Esophagus squamous epithelium (tissue), 5 donors: ENCODE measurements at places on chromosomes 5 and 9.

DNA sequence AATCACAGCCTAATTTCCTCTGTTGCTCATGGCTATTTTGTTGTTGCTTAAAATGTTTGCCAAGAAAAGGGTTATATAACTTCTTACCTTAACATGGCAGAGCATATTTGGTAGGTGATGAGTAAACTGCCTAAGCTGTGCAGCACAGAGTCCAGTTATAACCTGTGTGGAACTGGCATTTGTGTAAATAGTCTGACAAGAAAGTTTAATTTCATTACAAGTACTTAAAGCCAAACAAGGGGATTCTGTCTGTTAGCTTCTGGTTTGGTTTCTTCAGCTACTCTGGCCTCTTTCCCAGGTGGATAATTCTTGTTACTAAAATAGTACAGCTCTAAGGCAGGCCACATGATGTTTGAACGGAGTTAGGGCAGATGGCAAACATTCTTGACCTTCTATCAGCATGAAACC lies 72.2 kb downstream of the PTCD2 start:
- no peak for DNase-seq

DNA sequence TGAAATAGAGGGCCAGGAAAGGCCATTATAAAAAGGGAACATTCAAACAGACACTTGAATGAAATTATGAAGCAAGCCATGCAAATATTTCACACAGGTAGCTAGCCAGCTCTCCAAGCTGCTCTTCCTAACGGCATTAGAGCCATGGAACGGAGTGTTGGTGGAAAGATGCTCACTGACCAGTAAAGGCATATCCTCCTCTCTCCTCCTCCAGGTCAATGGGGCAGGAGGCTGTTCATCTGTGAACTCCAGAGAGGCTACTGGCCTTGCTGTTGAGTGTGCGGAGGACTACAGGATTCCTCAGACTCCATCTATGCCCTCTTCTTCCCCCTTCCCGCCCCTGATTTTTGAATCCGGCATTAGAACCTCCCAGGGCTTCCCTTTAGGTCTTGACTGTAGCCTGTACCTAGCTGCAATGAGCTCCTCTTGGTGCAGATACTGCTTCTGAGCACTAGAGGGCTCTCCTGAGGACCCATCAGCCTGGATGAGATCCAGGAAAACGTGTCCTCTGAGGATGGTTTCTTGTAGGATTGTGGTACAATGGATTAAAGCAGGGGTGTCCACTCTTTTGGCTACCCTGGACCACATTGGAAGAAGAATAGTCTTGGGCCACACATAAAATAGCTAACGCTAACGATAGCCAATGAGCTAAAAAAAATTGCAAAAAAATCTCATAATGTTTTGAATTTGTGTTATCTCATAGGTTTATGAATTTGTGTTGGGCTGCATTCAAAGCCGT lies 162.2 kb downstream of the SREK1 start:
- no peak for DNase-seq

GRCh38 chr5:54885636-54886035 lies 99.8 kb downstream of the ESM1 start:
- DNase-seq = no peak

GRCh38 chr9:22919423-22919822 lies 472.8 kb downstream of the DMRTA1 start:
- no peak for DNase-seq

DNA sequence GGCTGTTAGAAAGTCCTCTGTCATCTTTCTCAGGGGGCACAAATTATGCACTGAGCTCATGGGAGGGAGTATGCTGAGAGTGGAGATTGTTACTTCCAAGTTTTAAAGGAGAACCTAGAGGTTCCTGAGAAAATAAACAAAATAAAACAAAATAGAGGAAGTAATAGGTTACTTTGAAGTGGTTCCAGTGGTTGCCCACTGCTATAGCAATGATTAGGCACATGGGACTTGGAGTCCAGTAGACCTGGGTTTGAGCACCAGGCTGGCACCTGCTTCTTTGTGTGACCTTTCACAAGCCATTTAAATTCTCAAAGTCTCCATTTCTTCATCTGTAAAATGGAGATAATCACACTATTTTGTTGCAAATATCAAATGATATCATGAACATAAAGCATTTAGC lies 13.8 kb upstream of the CDC23 start:
- no peak for DNase-seq
